T1000 (cell line): ENCODE measurements at places on chromosomes 5 and 9.

DNA sequence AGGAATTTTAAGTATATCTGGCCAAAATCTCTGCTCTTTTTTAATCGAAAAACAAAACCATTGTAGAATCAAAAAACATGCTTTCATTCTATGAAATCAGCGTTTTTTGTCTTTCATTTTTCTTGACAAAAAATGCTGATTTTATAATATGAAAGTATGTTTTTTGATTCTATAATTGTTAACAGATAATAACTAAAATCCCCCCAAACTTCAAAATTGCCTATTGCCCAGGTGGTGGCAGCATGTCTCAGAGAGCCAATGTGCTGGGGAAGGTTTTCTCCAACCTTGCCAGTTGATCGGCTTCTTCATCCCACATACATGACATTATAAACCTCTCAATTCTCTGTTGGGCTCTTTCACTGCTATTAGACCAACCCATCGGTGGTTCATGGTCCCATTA lies 5.1 kb upstream of the SMIM15 start:
- no peak for DNase-seq

DNA sequence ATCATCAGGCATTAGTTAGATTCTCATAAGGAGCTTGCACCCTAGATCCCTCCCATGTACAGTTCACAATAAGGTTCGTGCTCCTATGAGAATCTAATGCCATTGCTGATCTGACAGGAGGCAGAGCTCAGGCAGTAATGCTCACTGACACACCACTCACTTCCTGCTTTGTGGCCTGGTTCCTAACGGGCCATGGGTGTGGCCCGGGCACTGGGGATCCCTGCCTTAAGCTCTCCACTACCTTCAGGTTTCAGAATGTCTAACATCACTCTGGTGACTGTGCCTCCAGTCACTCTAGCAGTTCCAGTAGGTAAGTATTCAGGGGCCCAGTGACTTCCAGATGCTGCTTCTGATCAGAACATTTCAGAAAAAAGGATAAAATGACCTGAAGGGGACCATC lies 152.4 kb downstream of the LRRC70 start:
- DNase-seq: no peak

DNA sequence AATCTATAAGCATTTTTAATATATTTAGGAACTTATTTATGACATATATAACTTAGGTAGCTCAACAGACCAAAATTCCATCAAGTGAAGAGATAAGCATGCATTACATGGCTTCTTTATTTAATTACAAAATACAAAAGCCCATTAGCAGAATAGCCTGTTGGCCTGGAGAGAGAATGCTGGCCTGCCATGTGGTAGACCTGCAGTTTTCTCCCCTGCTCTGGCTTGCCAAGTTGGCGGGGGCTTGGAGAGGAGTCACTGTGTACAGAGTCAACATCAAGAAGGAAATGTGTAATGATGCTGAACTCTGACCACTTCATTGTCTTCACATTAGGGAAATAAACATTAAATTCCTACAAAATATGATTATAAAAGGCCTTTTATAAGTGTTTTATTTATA lies 69.8 kb upstream of the CNTLN start:
- no peak for DNase-seq

DNA sequence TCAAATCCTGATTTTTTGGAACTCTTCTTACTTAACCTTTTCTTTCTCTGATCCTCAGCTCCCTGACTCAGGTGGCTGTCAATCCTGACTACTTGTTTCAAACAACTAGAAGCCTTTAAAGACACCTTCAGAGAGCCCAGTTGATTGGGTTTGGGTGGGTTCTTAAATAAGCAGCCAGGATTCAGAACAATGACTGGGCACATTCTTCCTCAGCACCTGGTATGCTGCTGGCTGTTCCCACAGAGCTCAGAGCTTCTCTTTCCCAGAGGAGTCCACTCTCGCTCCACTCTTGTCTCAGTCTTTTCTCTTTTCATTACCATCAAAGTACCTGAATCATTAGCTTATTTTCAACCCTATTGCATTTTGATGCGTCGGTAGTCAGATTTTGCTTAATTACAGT lies 22.5 kb downstream of the PCSK5 start:
- DNase-seq: no peak

- no peak for DNase-seq
Observed at GRCh38 chr9:82490019-82490499, 501.5 kb downstream of the SPATA31D1 start.

DNA sequence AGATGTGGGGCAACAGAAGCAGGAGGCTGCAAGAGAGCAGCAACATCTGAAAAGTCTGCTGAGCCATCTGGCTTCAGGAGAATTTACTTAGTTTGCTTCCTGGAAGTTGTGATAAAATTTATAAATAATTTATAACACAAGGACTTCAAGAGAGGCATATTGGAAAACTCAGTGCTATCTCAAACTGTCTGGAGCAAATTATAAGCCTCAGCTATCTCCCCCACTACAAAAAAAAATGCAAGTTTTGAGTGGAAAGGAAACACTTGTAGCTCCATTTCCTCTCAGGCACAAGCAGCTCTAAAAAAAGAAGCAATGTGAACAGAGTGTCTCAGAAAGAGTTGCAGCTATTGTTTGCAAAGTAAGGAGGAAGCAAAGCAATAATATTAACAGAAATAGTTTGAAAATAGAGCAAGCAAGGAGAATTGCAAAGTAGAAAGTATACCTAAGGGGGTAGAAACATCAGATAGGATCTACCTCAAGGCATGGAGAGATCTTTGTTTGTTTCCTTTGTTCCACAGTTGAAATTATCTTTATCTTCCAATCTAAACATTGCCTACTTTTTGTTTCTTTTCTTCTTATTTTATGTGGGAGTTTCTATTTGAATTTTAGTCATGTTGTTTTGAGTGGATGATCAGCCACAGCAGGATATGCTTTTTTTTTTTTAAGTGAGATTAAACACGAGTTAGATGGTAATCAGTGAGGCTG lies 55.9 kb upstream of the IL6ST start:
- no peak for DNase-seq

DNA sequence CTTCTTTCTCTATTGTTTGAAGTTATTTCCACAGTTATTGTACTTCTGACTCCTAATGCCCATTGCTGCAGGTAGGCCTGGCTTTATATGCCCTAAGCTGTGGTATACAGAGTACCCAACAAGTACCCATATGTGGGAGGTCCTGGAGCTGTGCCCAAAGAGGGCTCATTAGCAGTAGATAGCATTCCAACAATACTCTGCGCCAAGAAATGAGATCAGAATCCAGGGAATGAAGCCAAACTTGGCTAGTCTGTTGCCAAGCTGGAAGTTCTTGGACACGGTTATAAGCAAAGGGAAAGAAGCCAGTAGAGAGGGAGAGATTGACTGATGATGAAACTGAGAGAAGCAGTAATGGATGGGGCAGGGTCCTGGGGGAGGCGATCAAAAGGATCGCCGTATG lies 29.7 kb upstream of the FAM169A start:
- DNase-seq: no peak

DNA sequence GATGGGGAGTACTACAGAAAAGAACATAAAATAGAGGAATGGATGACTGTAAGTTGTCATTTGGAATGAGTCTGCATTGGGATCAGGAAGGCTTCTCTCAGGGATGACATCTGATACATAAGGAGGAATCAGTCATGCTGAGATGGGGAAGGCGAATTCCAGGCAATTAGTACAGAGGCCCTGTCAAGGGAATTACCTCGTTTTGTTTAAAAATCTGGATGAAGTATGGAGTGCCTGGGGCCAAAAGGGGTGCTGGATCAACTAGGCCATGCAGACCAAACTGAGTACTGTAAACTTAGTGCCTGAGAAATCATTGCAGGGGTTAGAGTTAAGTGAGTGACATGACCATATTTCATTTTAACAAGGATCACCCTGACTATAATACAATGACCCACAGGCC lies 30.5 kb downstream of the JAKMIP2 start:
- no peak for DNase-seq

DNA sequence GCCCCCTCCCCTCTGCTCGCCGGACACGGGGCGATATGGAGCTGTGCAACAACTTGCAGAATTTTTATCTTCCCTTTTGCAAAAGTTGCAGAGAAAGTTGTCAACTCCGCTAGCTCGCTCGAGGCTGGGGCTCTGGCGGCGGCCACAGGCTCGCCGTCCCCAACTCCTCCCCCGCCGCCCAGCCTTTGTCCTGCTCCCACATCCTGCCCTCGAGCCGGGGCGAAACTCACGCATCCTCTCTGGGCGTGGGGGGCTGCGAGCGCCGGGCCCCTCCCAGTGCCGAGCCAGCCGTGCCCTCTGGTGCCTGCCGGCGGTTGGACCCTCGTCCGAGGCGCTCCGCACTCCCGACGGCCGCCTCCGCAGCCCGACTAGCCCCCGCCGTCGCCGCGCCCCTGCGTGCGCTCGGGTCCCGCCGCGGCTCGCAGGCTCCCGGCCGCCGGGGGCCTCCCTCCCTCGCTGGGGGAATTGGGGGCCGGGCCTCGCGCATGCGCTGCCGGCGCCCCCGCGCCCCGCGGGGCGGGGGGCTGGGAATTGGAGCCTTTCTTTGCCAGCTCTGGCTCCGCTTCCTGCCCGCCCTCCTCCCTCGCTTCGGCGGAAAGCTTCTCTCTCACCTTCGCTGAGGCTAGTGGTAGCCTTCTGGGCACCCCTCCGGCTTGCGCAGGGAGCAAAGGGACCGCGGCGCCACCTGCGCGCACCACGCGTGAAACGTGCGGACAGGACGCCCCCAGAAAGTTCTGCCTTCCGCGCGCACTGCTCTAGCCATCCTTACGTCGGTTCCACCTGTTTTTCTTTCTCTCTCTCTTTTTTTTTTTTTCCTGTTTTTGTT lies at the start of gene CCNJL:
CCNJL (minus strand) TSS at position 431 of the 826 bp plus-strand sequence. CDS start 641 bp downstream, outside the sequence.
- DNase-seq: peak; percentile 34

- DNase-seq: peak; percentile 41
Observed at GRCh38 chr9:21684831-21685362, 117.5 kb upstream of the MTAP start.

GRCh38 chr9:13513286-13513685 lies 233.8 kb upstream of the MPDZ start:
- DNase-seq: no peak

GRCh38 chr9:121474231-121474947 lies 25.3 kb downstream of the GGTA1 start:
- DNase-seq: no peak

GRCh38 chr5:15452781-15453180 lies 47.2 kb upstream of the FBXL7 start:
- no peak for DNase-seq

- DNase-seq: no peak
Observed at GRCh38 chr9:29214690-29215253, 1641.5 kb upstream of the C9orf72 start.

DNA sequence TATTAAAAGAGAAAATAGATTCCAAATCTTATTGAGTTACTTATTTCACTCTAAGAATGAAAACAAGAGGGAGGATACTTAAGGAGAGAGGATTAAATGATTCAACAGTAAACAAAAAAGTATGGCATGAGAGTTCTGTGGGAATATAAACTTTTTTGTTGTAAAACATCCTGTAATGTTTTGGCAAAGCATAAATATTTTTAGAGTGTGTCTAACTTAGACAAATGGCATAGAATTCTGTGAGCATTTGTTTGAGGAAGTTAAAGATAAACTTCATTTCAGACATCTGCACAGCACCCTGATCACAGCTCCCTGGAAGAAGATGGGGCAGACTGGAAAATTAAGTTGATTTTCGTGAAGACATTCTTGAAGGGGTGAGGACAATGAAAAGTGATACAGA lies 246.8 kb upstream of the HAPLN1 start:
- no peak for DNase-seq

DNA sequence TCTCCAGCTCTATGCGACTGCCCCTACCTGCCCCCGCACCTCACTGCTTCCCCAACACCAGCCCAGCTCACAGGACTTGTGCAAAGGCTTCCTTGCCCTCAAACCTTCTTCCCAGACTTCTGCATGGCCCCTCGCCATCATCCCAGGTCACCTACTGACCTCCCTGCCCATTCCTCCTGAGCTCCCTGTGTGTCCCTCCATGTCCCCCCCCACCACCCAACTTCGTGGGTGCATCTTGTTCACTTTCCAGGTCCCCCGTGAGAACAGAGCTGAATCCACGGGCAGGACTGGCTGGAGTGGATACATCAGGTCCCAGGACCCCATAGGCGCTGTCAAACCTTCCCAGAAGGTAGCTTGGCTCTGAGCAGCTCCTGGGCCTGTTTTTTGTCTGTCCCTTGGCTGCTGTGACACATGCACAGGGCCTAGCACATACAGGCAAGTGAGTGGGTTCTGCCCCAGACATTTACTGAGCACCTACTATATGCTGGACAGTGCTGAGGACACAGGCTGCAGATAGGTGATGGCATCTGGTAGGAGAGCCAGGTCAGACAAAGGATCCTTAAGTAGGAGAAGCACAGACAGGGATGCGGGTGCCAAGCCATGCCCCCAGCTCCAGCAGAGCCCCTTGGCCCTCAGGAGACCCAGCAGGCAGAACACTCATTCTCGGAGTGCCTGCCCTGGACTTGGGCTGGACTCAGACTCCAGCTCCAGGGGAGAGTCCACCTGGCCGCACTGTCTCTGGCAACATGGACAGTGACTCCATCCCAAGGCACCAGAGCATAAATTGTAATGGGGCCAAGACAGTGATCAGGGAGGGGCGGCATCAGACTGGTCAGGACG lies 15.0 kb downstream of the NINJ1 start:
- DNase-seq: no peak

DNA sequence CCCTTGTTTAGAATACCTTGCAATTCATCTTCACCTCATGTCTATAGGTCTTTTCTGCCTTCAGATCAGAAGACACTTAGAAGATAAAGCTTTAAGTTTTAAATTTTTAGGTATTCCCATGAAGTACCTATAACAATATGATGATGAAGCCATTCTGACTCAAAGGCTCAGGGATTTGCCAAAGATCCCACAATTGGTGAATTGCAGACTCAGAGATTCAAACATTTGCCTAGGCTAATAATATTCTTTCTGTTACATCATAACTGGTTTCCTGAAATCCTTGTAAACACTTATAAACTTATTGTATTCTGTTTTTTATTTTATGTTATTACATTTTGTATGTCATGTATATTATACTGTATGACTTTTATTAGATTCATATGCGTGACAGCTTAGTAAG lies 62.8 kb upstream of the ZFAND5 start:
- no peak for DNase-seq

GRCh38 chr5:114192108-114192507 lies 169.8 kb upstream of the KCNN2 start:
- no peak for DNase-seq

DNA sequence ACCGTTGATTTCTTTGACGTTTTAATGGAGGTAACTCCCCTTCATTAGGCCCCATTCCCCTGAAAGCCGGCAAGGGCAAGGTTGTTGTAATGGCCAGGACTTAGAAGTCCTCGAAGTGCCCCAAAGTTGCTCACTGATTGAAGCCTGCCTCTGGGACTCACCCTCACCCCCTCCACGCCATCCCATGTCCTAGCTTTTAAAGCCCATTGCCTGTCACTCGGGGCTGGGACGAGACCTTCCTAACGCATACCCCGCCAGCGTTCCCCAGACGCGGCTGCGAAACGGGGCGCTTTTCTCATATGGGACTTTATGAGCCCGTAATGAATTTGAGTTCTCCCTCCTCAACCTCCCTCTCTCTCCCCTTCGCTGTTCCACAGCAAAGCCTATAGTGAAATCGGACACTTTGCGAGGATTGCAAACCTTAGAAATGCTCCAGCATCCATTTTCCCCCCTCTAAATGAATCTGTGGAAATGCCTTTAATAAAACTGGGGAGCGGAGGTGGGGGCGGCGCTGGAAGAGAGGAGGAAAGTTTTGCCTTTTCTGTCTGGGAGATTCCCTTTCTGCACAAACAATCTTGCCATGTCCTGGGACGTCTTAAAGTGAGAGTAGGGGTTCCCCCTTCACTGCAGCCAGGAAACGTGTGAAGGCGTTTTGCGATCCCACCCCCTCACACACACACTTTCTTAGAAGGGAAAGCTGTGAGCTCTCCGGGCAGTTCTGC lies 1.5 kb downstream of the PAPPA start:
- DNase-seq: no peak
